ENCODE measurements at places on chromosomes 7 and 10.

DNA sequence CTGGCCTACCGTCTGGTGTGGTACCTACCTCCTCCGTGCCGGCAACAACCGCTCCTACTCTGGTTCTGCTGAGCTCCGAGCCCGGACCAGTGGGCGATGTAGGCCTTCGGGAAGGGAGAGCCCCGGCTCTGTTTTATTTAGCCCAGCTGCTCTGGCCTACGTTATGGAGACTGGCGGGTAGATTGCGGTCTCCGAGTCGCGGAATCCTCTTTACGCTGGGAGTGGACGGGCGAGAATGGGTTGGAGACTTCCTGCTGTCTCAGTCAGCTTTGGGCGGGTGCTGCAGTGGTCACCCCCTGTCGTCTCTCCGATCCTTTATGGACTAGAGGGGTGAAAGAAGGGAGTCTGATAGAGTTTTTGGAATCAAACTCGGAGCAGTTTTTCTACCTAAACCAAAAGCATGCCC lies 406 bp downstream of the CBLL1 start:
- DNase-seq = no peak

DNA sequence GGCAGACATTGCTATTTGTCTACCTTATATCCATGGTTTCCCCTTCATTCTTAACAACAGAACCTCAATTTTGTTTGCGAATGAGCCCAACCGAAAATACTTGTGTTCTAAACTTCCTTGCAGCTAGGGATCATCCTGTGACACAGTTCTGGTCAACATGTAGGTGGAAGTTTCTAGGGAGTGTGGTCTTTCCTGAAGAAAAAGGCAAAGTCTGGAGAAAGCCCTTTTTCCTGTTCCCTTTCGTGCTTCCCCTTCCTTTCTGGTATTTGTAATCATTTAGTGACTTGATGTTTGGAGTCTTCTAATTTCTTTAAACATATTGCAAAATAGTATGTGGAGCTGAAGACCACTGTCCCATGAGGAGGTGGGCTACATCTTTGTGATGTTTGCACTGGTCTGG lies 2.9 kb upstream of the IFRD1 start:
- no peak for DNase-seq

- no peak for DNase-seq
These were observed 37.8 kb downstream of the COBL start for GRCh38 chr7:51278797-51279196.

GRCh38 chr10:73529089-73529832 lies 33.4 kb upstream of the PPP3CB start:
- DNase-seq = peak; percentile 80

DNA sequence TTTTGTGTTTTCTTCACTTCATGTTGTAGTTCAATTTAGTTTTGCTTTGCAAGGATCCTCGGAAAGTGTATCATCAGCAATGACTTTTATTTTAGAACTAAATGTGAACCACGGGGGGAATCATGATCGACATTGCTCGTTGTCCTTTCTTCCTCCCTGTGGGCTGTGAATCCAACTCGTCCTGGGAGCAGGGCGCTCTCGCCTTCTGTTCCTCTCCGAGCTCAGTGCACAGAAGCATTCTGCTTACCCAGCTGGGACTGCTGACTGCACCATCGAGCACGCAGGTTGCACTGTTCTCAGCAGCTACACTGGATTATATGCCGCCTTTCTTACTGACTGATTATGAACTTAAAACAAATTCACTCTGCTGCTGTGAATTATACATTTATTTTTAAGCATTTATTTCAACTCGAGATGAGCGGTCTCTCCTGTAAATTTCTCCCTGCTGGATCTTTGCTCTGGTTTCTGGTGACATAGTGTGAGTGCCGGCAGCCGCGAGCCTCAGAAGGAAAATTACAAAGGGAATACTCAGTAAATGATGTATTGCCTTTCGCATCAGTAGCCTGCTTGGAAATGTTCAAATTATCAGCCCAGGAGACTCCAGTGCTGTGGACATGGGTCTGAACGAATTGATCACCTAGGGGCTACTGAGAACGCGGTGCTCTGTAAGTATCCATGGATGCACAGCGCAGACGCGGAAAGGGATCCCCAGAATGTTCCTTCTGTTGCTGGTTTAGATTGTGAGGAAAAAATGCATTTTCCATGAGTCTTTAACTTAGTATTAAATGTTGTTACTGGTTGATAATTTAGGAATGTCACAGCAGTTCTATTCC lies 92.6 kb downstream of the PTPRE start:
- no peak for DNase-seq

DNA sequence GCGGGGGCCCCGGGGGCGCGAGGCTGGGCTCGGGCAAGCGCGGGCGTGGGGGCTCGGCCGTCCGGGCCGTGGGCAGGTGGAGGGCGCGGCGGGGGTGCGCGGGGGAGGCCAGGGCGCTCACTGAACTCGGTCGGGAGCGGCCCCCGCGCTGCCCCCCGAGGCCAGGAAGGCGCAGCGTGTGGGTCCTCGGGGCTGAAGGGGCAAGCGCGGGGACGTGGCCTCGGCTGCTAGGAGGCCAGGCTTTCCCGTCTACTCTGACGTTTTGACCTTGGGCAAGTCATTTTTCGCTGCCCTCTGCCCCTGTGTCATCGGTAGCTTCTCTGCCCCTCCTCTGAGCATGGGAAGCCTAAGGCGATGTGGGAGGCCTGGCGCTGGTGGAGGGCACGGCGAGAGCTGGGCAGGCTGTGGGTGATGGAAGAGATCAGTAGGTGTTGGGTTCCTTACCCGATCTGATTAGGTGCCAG lies 441 bp downstream of the FBH1 start:
- DNase-seq = peak; percentile 11

DNA sequence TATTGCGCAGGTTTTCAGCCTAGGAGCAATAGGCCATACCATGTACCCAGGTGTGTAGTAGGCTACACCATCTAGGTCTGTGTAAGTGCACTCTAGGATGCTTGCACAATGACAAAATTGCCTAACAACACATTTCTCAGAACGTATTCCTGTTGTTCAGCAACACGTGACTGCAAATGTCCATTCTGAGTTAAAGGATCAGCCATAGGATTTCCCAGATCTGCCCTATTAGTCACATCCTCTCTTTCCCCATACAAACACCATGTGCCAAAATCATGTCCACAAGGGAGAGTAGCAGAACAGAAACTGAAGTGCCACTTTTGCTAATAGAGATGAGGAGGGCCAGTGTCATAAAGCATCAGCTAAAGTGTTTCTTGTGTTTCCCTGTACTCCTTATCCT lies 42.6 kb upstream of the AMPH start:
- no peak for DNase-seq

GRCh38 chr7:41203542-41203941 lies 499.3 kb downstream of the INHBA start:
- DNase-seq = no peak

- no peak for DNase-seq
These were observed 2.5 kb downstream of the GRK5 start for GRCh38 chr10:119209736-119210355.

DNA sequence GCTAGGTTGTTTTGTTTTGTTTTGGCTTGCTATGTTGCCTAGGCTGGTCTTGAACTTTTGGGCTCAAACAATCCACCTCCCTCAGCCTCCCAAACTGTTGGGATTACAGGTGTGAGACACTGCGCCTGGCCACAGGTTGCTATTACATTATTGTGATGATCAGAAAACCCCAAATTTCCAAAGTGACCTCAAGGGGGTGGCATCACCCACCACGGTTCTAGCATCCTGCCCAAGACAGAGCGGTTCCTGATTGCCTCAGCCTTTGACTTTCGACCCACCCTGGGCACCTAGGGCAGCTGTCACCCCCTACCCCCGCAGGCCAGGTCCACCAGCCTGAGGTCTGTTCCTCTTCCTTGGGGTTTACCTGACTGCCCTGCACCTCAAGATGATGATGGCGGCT lies 28.4 kb downstream of the SBDS start:
- DNase-seq = no peak

DNA sequence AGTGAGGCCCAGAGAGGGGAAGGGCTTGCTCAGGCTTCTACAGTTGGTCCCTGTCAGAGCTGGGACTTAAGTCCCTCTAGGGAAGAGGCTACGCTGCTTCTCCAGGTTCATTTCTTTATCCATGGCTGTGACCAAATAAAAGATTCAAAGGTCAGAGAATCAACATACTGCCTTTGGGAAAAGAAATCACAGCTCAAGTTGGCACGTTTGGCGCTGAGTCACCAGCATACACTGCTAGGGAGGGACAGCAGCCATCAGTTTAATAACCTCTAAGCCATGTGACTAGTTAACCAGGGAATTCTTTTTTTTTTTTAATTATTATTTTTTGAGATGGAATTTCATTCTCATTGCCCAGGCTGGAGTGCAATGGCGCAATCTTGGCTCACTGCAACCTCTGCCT lies 28.4 kb upstream of the CRHR2 start:
- DNase-seq = no peak

GRCh38 chr7:108973075-108973474 lies 403.4 kb downstream of the DNAJB9 start:
- no peak for DNase-seq

- no peak for DNase-seq
These were observed 22.9 kb upstream of the INSIG1 start for GRCh38 chr7:155274633-155275355.

Measured in activated CD4-positive, alpha-beta T cell treated with anti-CD3 and anti-CD28 coated beads, Interleukin-2, amount 10 ng/mL, durations not matched to agents 7 days and 5 days (primary cell).